ENCODE measurements at places on chromosomes 5 and 9.

- no peak overlapping the region for H3K27ac ChIP-seq
- no peak for DNase-seq
- H3K27me3 ChIP-seq = no peaks in the 10 kb centered on the region
- H3K4me3 ChIP-seq = no peak overlapping the region
- no peaks in the 10 kb centered on the region for H3K36me3 ChIP-seq
These were observed 42.9 kb upstream of the SMAD5 start for GRCh38 chr5:136089791-136090190.

GRCh38 chr9:29144476-29144875 lies 1571.2 kb upstream of the C9orf72 start:
- H3K36me3 ChIP-seq = no peaks in the 10 kb centered on the region
- H3K4me3 ChIP-seq = no peak overlapping the region
- H3K27ac ChIP-seq = no peak overlapping the region
- no peak for DNase-seq

DNA sequence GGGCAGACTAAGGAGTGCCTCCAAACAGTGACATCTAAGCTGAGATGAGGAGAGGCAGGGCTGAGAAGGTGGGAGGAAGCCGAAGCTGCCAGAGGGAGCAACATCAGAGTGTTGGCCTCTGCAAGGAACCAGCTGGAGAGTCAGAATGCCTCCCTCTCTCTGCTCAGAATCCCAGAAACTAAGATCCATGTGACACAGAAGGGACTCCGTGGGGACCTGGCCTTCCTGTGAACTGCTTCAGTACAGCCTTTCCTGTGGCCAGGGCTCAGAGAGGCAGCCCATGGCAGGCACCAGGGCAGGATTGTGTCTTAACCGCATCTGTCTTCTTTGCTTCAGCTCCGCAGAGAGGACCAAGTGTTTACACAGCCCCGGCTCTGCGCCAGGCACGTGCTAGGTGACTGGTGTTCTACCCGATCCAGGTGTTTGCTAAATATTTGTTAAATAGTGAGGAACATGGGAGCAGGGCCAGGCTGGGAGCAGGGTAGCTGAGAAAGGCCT lies 33.5 kb downstream of the KCNMB1 start:
- no peaks in the 10 kb centered on the region for H3K27me3 ChIP-seq
- peak; percentile 44 for DNase-seq
- no peaks in the 10 kb centered on the region for H3K4me1 ChIP-seq
- H3K27ac ChIP-seq = no peak overlapping the region

DNA sequence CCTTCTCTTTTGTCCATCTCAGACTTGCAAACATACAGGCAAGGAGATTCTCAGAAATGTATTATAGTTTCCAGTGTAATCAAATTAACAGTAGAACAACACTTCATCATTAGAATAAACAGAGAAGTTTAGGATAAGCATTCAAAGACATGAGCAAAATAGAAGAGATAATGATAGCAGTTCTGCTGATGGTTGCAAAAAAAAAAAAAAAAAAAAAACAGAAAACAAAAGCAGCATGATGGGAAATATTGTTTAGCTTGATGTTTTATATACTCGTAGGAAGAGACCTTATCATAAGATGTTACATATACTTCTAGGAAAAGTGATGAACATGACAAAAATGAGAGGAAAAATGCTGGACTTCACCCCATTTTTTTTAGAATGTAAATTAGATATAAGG lies 1356.2 kb downstream of the MAT2B start:
- DNase-seq = no peak
- no peaks in the 10 kb centered on the region for H3K36me3 ChIP-seq
- no peak overlapping the region for H3K27ac ChIP-seq

- peaks cover 60% of the 10 kb centered on the region for H3K36me3 ChIP-seq
- no peak for DNase-seq
- H3K27me3 ChIP-seq = no peaks in the 10 kb centered on the region
- H3K27ac ChIP-seq = no peak overlapping the region
These were observed 6.0 kb downstream of the RPL12 start for GRCh38 chr9:127444921-127445850.

- no peaks in the 10 kb centered on the region for H3K36me3 ChIP-seq
- no peaks in the 10 kb centered on the region for H3K4me1 ChIP-seq
These were observed 749.8 kb upstream of the GRAMD2B start for GRCh38 chr5:125673359-125673950.

GRCh38 chr5:151896031-151896691 lies 28.5 kb downstream of the GLRA1 start:
- H3K27me3 ChIP-seq = no peaks in the 10 kb centered on the region
- no peaks in the 10 kb centered on the region for H3K36me3 ChIP-seq
- peaks cover 6% of the 10 kb centered on the region for H3K4me1 ChIP-seq

DNA sequence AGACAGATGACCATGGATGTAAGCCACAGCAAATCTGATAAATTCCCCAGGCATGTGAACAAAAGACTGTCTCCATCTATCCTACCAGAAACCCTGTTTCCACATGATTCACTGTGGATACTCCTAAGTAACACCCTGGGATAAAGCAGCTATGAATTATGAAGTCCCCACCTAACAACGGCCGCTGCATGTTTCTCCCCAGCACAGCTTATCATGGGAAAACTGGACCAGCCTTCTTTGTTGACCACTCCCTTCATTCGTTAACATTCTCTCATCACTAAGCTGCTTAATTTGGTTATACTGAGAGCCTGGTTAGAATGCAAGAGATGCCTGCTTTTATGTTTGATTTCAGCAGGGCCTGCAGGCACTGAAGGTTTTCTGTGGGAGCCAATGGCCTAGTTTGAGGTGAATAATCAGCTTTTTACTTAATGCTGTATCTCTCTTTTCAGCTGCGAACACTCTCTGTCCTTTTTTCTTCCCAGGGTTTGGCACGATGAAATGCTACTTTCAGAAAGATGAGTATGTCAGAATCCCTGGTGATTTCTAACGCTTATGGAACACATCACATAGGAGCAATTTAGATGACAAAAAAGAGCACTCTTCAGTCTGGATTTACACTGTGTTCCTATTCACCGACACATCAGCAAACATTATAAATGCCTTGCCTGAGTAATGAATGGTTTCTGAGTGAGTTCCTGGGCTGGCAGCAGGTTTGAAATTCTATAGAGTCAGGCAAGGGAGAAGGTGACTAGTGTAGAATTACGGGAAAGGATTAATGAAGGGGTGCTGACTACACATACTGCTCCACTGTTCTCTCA lies 318.4 kb upstream of the ZNF608 start:
- no peaks in the 10 kb centered on the region for H3K4me1 ChIP-seq
- no peaks in the 10 kb centered on the region for H3K27me3 ChIP-seq
- H3K4me3 ChIP-seq = no peak overlapping the region
- H3K36me3 ChIP-seq = no peaks in the 10 kb centered on the region
- DNase-seq = no peak

DNA sequence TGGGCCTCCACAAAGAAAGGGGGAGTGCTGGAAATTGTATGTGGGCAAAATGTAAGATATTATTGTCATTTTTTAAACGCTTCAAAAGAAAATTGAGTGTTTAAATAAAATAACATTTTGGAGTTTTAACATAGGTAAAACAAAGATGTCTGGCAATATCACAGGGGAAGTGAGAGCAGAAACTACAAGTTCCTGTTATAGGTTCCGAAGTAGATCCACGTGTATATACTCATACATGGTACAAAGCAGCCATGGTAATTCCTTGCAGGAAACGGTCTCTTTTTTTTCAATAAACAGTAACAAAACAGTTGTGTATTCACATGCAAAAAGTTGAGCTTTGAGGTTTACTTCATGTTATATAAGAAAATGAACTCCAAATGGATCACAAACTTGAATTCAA lies 78.4 kb downstream of the MTRR start:
- no peaks in the 10 kb centered on the region for H3K36me3 ChIP-seq
- no peaks in the 10 kb centered on the region for H3K27me3 ChIP-seq
- H3K4me1 ChIP-seq = no peaks in the 10 kb centered on the region
- H3K4me3 ChIP-seq = no peak overlapping the region
- no peak for DNase-seq

DNA sequence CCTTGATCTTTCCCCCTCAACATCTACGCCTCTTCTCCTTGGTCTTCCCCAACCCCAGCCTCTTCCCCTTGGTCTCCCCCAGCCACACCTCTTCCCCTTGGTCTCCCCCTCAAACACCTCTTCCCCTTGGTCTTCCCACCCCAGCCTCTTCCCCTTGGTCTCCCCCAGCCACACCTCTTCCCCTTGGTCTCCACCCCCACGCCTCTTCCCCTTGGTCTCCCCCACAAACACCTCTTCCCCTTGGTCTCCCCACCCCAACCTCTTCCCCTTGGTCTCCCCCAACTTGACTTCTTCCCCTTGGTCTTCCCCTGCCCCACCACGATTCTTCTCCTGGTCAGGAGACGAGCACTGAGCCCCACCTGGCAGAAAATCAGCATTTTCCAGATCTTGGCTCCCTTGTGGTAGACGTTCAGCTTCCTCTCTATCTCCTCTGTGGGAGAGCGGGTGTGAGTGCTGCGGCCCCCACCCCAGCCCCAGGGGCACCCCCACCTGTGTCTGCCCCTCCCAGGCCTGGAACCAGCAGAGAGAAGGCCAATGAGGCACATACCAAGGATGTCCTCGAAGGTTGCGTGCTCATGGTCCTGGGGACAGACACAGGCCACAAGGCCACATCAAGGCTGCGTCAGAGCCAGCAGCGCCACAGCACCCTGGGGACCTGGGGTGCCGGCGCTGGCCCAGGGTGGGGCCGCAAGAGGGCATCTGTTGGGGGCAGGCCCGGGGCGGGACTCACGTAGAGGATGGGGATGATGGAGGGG lies 7.0 kb downstream of the NSMF start:
- H3K4me1 ChIP-seq = peaks cover 20% of the 10 kb centered on the region
- no peak for DNase-seq
- H3K27ac ChIP-seq = no peak overlapping the region
- no peaks in the 10 kb centered on the region for H3K36me3 ChIP-seq
- no peak overlapping the region for H3K4me3 ChIP-seq
- no peaks in the 10 kb centered on the region for H3K27me3 ChIP-seq

DNA sequence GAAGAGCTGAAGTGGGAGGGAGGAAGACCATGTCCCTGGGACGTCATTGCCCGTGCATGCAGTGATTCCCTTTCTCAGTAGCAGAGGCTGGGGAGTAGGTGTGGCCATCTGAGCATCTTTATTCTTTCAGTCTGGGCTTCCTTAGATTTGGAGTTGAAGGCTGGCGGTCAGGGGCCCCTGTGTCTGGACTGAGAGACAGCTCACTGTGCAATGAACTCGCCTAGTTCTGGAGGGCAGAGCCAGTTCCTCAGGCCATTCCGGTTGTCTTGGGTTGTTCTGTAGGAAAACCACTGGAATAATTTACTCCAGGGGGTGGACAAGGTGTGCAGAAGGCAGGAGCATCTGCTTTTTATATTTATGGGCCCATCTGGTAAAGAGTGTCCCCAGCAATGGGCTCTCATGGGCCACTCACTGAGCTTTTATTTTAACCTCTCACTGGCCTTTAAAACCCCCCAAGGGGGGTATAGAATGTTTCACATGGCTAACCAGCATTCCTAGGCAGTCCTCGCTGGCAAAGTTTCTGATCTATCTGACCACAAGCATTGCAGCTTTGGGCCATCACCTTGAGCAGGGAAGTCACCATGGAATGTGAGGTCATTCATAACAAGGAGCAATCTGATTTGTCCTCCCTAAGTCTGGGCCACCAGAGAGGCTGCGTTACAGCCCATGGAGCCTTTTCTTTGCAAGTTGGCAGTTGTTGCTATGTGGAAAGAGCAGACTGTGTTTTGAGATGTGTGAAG lies 9.2 kb downstream of the STC2 start:
- H3K27me3 ChIP-seq = no peaks in the 10 kb centered on the region
- no peak for DNase-seq
- no peak overlapping the region for H3K4me3 ChIP-seq
- no peaks in the 10 kb centered on the region for H3K36me3 ChIP-seq

- peak; percentile 54 for DNase-seq
- no peak overlapping the region for H3K27ac ChIP-seq
- H3K36me3 ChIP-seq = no peaks in the 10 kb centered on the region
- H3K27me3 ChIP-seq = no peaks in the 10 kb centered on the region
These were observed 87.1 kb downstream of the PDE6A start for GRCh38 chr5:149857499-149857898.

- H3K27ac ChIP-seq = no peak overlapping the region
- no peaks in the 10 kb centered on the region for H3K36me3 ChIP-seq
- H3K4me1 ChIP-seq = no peaks in the 10 kb centered on the region
- no peaks in the 10 kb centered on the region for H3K27me3 ChIP-seq
These were observed 43.0 kb downstream of the SEMA5A start for GRCh38 chr5:9502864-9503263.

GRCh38 chr5:5144441-5144840 lies 4.3 kb downstream of the ADAMTS16 start:
- no peaks in the 10 kb centered on the region for H3K36me3 ChIP-seq
- H3K27me3 ChIP-seq = peaks cover 10% of the 10 kb centered on the region
- no peak for DNase-seq
- H3K4me3 ChIP-seq = no peak overlapping the region

- no peaks in the 10 kb centered on the region for H3K27me3 ChIP-seq
- no peak overlapping the region for H3K4me3 ChIP-seq
- DNase-seq = no peak
- H3K27ac ChIP-seq = no peak overlapping the region
- H3K4me1 ChIP-seq = peaks cover 43% of the 10 kb centered on the region
These were observed 25.5 kb downstream of the MEGF9 start for GRCh38 chr9:120688758-120689157.

- no peak for DNase-seq
- H3K27ac ChIP-seq = no peak overlapping the region
- H3K4me1 ChIP-seq = peaks cover 14% of the 10 kb centered on the region
- no peak overlapping the region for H3K4me3 ChIP-seq
These were observed 3.6 kb downstream of the NEURL1B start for GRCh38 chr5:172644711-172645110.

DNA sequence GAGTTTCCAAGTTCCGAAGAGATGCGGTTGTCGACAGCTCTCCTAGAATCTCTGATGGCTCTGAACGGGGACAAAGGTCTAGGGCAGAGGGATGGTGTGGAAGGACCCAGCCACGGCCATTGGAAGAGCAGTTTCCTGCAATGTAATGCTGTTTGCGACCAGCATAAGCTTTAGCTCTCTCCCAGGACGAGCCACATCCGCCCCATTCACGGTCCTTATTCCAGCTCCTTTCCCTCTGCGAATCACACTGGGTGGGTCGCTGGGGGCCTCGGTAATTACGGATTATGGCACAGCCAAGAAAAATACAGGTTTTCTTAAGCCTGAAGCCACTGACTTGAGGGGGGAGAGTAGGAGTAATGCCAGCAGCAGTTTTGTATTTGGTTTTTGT lies 22.7 kb downstream of the ANXA2R start:
- no peaks in the 10 kb centered on the region for H3K36me3 ChIP-seq
- no peak overlapping the region for H3K4me3 ChIP-seq
- peaks cover 8% of the 10 kb centered on the region for H3K4me1 ChIP-seq
- peaks cover 34% of the 10 kb centered on the region for H3K27me3 ChIP-seq

DNA sequence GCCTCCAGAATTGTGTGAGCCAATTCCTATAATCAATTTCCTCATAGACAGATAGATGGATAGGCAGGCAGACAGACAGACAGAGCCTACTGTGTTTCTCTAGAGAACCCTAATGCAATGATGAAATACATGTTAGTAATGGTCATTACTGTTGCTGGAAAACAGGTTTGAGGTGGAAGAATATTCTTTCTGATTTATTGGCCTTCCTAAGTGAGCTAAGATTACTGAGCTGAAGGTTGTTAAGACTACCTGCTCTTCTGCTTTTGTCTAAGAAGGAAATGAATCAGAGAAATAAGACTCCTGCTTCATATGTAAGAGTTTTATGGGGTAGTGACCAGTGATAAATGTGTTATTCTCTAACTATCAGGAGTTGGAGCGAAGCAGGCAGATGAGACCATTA lies 219.9 kb downstream of the ELAVL2 start:
- no peak for DNase-seq
- no peak overlapping the region for H3K4me3 ChIP-seq
- H3K27me3 ChIP-seq = no peaks in the 10 kb centered on the region
